ENCODE measurements at places on chromosomes 6 and 20. TPM values are rescaled to one million over a fixed set of nuclear protein-coding genes. Genes with fewer than 3 reads are reported as not detected.

DNA sequence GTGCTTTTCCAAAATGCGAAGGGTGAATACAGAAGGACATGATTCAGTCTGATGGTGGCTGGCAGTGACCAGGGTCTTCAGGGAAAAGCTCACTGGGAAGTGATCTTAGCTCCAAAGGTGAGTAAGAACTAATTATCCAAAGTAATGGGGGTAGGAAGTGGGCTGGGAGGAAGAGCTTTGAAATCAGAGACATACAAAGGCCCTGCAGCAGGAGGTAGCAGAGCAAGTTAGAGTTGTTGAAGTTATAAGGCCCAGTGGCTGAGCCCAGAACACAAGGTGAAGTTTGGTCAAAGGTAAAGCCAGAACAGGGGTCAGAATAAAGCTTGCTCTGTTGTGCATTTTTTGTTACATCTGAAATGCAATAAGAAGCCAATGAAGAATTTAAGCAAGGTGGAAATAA is 81.2 kb downstream of the PLCB1 start:
- H3K27me3 ChIP-seq, result no peaks in the 10 kb centered on the region
- H3K36me3 ChIP-seq, result no peaks in the 10 kb centered on the region
- no peak for DNase-seq
- H3K4me3 ChIP-seq, result peak overlapping the region; percentile 88
- H3K4me1 ChIP-seq, result peaks cover 86% of the 10 kb centered on the region

DNA sequence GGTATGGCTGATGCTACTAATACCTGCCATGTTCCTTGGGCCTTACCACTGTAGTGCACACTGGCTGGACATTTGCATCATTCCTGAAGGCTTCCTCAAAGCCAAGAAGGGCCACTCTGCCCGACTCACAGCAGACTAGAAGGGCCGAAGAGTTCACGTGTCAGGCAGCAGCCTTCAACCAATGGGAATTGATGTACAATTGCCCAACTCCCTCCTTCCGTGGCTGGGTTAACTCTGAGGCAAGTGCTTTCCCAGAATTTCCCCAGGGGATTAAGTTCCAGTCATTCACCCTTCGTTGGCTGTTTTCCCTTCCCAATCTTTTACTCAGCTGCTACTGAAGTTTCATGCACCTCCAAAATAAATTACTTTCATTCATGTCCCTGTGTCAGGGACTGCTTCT is 29.8 kb downstream of the PSMB9 start:
- DNase-seq, result no peak
- no peak overlapping the region for H3K4me3 ChIP-seq
- peaks cover 5% of the 10 kb centered on the region for H3K27me3 ChIP-seq
- peaks cover 5% of the 10 kb centered on the region for H3K36me3 ChIP-seq
- no peak overlapping the region for H3K27ac ChIP-seq

GRCh38 chr20:31473331-31474096 is 1.4 kb downstream of the DEFB124 start:
- H3K4me1 ChIP-seq, result no peaks in the 10 kb centered on the region
- H3K27me3 ChIP-seq, result peaks cover 15% of the 10 kb centered on the region
- H3K27ac ChIP-seq, result no peak overlapping the region
- H3K36me3 ChIP-seq, result peaks cover 3% of the 10 kb centered on the region
- no peak for DNase-seq

The METTL24 gene
- not detected for polyA plus RNA-seq

The NRSN2 gene
- polyA plus RNA-seq, result 6.7 TPM

The MRPS18A gene
- polyA plus RNA-seq, result 83.9 TPM

The KCNK16 gene
- polyA plus RNA-seq, result not detected

The C6orf163 gene
- polyA plus RNA-seq, result 0.42 TPM

Data from immature natural killer cell (primary cell).